ENCODE measurements at places on chromosomes 16 and 17. TPM values are rescaled to one million over a fixed set of nuclear protein-coding genes. Genes with fewer than 3 reads are reported as not detected.

- DNase-seq = no peak
Measured at GRCh38 chr16:72179204-72179970, 7.4 kb upstream of the PMFBP1 start.

GRCh38 chr17:81018044-81018802 is 16.7 kb upstream of the BAIAP2 start:
- DNase-seq = no peak

DNA sequence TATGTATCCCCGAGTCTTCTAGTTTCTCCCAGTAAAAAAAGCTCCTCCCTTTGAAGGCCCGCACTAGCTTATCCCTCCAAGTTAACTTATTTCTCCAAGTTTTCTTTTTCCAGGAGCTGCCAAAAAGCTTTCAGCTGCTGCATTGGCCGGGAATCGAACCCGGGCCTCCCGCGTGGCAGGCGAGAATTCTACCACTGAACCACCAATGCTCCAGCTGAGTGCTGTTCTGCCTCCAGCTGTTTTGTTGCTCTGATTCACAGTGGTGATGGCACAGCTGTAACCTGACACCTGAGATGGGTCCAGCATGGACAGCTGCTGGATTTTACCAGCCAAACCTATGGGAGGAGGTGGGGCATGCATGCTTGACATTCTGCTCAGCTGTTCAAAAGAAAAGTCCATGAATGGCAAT is 22.1 kb downstream of the VAC14 start:
- peak; percentile 80 for DNase-seq

DNA sequence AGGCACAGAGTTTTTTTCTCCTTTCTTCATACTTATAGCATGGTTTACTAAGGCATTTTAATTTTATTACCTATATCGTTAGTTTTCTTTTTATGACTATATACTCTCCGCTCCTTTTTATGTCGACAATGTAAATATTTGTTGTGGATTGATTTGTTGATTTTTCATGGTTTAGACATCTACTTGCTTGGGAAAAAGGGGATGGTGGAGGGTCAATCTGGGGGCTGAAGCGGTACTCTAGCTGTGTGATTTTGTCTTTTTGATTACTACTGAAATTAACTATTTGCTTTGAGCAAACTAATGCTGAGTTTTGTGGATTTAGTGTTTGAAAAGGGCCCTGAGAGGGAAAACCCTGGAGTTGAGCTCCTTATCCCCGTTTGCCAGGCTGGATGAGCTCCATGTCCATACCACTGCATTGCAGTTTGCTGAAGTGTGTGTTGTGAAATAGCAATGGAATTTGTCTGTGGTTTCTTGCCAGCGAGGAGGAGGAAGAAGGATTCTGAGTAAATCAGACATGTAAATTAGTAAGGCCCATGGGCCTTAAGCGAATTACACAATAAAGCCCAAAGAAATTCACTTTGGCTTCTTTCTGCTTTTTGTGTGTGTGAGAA is 72.0 kb downstream of the FTO start:
- DNase-seq = no peak

- DNase-seq = peak; percentile 80
Measured at GRCh38 chr16:15427648-15428239, 6.6 kb upstream of the BMERB1 start.

- no peak for DNase-seq
Measured at GRCh38 chr16:56204816-56205215, 13.5 kb downstream of the GNAO1 start.

The OTOA gene
- 0.90 TPM for total RNA-seq

Data from tibial nerve (tissue), 4 donors.